Heart right ventricle (tissue), 16 donors: ENCODE measurements at places on chromosomes 16 and 17. TPM values are rescaled to one million over a fixed set of nuclear protein-coding genes. Genes with fewer than 3 reads are reported as not detected.

HOXB7 gene
- polyA plus RNA-seq = 0.13 TPM

STH gene
- polyA plus RNA-seq = not detected

CFAP97D1 gene
- not detected for polyA plus RNA-seq

ARHGDIG gene
- polyA plus RNA-seq = 0.17 TPM

CHD9NB gene
- polyA plus RNA-seq = 0.17 TPM

SOST gene
- 0.03 TPM for polyA plus RNA-seq

CCL7 gene
- polyA plus RNA-seq = not detected

CDC42EP4 gene
- polyA plus RNA-seq = 18.6 TPM

C1QTNF8 gene
- not detected for polyA plus RNA-seq

CEMP1 gene
- 0.20 TPM for polyA plus RNA-seq

KRT34 gene
- not detected for polyA plus RNA-seq

DHRS7C gene
- polyA plus RNA-seq = 44.9 TPM

LYRM1 gene
- 69.4 TPM for polyA plus RNA-seq

CDRT15 gene
- not detected for polyA plus RNA-seq

SYT17 gene
- 0.51 TPM for polyA plus RNA-seq

P2RX1 gene
- polyA plus RNA-seq = 0.37 TPM

ACSM2A gene
- polyA plus RNA-seq = not detected

TTYH2 gene
- 20.6 TPM for polyA plus RNA-seq

NAGS gene
- polyA plus RNA-seq = 0.37 TPM

RNF112 gene
- polyA plus RNA-seq = 4.4 TPM
